ENCODE measurements at places on chromosomes 1 and 21.

- DNase-seq, result peak; percentile 9
These were observed 38.2 kb upstream of the CSF3R start for GRCh38 chr1:36520771-36521420.

DNA sequence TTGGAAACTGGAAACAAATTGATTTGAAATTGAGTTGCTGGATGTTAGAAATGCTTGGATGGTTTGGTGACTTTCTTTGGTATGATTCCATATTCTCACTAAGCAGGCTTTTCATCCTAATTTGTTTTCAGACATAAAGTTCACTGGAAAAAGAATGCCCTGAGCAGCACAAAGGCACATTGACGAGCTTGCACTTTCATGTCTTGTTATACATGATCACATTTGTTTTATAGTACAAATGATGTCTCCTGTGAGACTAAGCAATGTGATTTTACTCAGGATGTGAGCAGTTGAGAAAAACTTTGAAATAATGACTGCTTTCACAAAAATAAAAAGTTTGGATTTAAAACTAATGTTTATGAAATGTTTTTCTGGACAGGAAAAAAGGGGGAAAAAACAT, 63.6 kb downstream of the KCNT2 start:
- peak; percentile 44 for DNase-seq

- no peak for DNase-seq
These were observed 451.3 kb downstream of the OMA1 start for GRCh38 chr1:58095183-58095582.

GRCh38 chr1:18091660-18092446, 15.7 kb upstream of the IGSF21 start:
- no peak for DNase-seq

GRCh38 chr1:197911111-197911856, 5.9 kb upstream of the LHX9 start:
- no peak for DNase-seq

DNA sequence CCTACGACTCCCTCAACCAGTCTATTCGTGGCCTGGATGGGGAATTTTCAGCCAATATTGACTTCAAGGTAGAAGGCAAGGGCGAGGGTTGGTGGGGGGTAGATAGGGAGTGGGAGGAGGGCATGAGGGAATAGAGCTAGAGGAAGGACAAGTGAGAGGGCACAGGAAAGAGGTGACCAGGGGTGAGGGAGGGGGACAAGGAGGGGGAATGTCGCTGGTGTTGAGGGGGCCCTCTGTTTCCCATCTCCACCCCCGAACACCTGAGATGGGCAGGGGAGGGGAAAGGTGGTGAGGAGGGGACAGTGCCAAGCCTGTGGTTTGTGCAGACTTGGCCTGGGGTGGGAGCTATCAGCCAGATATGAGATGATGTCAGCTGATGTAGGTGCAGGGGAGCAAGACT, 8.3 kb upstream of the ADAM15 start:
- no peak for DNase-seq

DNA sequence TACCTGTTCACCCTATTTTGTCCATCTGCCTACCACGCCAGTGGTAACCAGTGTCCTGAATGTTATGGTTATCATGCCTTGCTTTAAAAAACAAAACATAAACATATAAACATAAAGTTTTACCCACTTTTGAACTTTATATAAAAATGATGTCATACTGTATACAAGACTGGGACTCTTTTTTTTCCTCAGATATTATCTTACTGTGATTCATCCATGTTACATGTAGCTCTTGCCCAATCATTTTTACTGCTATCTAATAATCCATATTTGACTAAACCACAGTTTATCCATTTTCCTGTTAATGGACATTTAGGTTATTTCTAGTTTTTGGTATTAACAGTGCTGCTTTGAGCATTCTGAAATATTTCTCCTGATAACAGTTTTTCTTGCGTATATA, 78.8 kb downstream of the GPR161 start:
- DNase-seq, result no peak

DNA sequence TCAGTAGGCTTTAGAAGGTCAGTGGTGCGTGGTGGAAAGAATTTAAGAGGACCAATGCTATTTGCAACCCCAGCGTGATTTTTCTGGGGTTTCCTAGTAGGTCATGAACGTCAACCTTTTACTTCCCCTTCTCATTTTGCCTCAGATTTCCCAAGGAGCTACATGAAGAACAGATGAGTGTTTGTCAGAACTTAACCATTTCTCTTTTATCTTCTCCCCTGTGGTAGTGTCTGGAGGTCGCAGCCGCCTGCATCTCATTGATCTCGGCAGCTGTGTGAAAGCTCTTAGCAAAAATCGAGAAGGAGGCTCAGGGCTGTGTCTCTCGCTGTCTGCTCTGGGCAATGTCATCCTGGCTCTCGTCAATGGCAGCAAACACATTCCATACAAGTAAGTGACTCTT, 491.1 kb downstream of the KIF26B start:
- no peak for DNase-seq

DNA sequence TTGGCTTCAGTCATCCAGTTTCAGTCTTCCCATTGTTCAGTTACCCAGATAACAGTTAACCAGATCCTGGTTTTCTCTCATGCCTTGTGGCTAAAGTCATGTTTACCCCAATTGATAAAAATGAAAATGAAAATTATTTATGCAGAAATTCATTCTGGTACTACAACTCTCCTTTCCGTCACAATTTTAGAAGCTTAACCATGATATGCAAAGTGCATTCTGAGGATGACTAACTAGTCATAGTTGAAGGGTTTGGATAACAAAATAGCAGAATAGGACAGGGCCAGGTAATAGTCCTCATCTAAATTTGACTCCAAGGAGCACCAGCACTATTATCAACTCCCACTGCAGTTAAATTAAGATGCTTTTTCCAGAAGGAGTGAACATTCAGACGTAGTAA, 94.7 kb downstream of the NTMT2 start:
- no peak for DNase-seq

- peak; percentile 88 for DNase-seq
These were observed 7.6 kb downstream of the COL16A1 start for GRCh38 chr1:31696242-31696641.

DNA sequence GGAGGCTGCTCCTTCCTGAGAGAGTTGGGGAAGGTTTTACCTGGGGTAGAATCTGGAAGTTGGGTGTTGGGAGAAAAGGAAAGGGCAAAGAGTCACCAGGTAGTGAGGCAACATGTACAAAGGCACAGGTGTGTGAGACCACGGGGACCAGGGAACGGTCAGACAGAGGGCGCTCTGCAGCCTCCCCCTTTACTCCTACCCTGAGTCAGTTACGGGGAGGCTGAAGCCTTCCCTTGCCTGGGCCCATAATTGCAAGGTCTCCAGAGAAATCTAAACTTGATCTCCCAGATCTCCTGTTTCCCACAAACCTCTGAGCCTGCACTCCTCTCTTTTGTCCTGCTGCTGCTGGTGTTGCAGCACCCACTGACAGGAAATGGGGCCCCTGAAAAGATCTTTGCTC, 22.0 kb downstream of the CCN1 start:
- no peak for DNase-seq

DNA sequence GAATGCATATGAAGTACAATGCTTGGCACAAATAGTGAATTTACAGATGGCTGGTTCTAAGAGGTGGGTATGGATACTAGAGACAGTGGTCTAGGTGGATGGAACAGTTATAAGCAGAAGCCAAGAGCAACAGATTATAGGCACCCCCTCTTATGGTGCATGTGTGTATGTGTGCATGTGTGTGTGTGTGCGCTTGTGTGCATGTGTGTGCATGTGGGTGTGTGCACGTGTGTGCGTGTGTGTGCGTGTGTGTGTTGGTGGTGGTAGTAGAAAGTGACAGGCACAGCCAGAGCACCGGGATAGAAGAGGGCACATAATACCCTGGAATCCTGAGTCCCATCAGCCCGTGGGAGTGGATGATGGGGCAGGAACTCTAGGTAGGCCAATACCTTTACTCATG, 1.3 kb downstream of the NCMAP start:
- no peak for DNase-seq

- no peak for DNase-seq
These were observed 13.9 kb upstream of the BCAR3 start for GRCh38 chr1:93695411-93696005.

DNA sequence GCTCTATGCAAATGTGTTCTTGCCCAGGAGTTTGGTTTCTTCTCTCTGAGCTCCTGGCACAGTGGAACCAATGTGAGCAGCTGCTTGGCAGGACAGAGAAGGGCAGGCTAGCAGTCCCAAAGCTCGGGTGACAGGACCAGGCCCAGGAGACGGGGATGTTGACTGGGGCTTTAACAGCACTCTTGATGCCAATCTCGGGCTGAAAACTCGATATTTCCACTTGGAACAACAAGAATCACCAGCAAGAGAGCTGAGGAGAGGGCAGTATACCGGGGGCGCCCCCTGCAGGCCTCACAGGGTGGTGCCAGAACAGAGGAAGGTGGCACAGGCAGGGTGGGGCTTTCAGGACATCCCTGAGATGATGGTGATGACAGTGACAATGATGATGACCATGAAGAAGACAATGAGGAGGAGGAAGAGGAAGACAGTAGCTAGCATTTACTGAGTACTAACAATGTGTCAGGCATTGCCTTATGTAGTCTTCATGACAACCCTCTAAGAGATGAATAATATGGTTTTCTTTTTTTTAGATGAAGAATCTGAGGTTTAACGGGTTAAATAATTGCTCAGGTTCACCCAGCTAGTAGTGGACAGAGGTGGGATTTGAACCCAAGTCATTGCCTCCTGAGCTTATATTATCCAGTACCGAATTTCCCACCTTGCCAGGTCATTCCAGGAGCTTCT, 2.7 kb upstream of the KCNJ9 start:
- DNase-seq, result peak; percentile 68

GRCh38 chr1:247337961-247338360, 6.3 kb upstream of the ZNF496 start:
- DNase-seq, result no peak

- no peak for DNase-seq
These were observed 7.0 kb downstream of the TMPRSS2 start for GRCh38 chr21:41500931-41501381.

GRCh38 chr21:42636520-42637266, 16.7 kb upstream of the PDE9A start:
- DNase-seq, result no peak

- DNase-seq, result peak; percentile 72
These were observed 194.3 kb downstream of the RPS6KC1 start for GRCh38 chr1:213245260-213245910.

- DNase-seq, result no peak
These were observed 33.3 kb upstream of the TDRD10 start for GRCh38 chr1:154468535-154469250.

DNA sequence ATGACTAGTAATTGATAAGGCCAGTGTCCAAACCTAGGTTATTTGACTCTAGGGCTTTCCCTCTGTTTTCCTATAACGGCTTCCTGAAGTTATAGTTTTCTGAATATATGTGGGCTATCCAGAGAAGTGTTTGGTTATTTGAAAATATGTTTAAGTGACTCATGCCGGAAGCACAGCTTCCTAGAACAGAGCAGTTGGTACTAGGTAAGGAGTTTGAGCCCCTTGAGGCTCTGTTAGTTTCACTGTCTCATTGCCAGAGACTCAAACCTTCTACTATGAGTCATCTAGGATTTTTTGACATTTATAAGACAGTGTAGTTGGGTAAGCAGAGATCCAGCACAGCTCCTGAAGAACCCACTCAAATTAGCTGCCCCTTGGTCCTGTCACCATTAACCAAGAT, 27.1 kb upstream of the LEPR start:
- no peak for DNase-seq

- peak; percentile 63 for DNase-seq
These were observed 16.5 kb upstream of the AGTRAP start for GRCh38 chr1:11719313-11720032.

DNA sequence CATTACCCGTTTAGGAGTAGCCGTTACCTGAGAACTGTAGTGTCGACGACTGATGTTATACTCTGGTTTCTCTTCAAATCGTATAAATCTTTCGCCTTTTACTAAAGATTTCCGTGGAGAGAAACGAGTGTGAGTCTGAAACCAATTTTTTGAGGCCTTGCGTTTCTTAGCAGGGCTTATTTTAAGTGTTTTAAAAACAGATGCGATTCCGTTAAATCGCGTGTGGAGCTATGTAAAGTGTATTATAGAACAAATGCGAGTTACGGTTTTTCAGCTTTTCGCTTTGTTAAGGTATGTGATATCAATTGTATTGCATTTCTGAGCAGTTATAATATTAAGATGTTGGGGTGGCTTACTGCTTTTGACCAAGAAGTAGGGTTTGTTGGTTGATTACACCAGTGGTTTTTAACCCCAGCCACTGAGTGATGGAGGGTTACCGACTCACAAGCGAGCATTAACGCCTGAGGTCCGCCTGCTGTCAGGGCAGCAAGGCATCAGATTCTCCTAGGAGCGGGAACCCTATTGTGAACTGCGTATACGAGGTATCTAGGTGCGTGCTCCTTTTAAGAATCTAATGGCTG, 18.0 kb downstream of the KIAA2013 start:
- DNase-seq, result peak; percentile 97

GRCh38 chr1:65323246-65323645, 13.9 kb downstream of the DNAJC6 start:
- no peak for DNase-seq

DNA sequence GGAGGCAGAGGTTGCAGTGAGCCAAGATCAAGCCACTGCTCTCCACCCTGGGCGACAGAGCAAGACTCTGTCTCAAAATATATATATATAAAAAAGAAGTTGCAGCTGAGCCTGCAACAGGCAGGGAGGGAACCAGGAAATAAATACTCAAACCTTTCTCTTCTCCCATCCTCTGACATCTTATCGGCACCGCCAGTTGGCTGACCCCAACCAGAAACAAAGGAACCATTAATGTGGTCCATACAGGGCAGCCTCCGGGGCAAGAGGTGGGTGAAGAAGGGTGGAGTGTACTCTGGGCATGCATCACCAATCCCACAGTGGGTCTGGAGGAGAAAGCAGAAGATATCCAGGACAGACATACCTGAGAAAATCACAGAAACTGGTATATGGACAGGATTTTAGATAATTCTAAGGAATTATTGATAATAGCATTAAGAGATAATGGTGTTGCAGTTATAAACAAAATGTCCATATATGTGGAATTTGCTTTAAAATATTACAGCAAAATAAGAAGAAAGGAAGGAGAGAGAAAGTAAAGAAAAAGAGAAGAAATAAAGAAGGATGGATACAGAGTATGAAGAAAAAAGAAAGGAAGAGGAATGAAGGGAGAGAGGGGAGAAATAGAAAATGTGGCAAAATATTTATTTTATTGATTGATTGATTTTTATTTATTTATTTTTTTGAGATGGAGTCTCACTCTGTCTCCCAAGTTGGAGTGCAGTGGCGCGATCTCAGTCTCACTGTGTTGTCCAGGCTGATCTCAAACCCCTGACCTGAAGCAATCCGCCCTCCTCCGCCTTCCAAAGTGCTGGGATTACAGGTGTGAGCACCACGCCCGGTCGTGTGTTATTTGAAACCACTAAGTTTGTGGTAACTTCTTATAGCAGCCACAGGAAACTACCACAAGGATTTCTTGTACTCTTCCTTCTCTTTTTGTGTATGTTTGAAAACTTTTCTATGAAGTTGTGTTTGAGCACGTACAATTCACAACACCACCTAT, 4.1 kb upstream of the PTAFR start:
- DNase-seq, result peak; percentile 37

GRCh38 chr1:160076295-160076694, 5.0 kb upstream of the KCNJ9 start:
- DNase-seq, result no peak
